ENCODE measurements at places on chromosomes 1 and 21.

- peak; percentile 55 for DNase-seq
These were observed at the start of gene FRRS1 for GRCh38 chr1:99766378-99766800. Gene FRRS1, minus strand, starts transcription at chr1:99766635. Its CDS starts 17,867 bp downstream, at chr1:99748768.

DNA sequence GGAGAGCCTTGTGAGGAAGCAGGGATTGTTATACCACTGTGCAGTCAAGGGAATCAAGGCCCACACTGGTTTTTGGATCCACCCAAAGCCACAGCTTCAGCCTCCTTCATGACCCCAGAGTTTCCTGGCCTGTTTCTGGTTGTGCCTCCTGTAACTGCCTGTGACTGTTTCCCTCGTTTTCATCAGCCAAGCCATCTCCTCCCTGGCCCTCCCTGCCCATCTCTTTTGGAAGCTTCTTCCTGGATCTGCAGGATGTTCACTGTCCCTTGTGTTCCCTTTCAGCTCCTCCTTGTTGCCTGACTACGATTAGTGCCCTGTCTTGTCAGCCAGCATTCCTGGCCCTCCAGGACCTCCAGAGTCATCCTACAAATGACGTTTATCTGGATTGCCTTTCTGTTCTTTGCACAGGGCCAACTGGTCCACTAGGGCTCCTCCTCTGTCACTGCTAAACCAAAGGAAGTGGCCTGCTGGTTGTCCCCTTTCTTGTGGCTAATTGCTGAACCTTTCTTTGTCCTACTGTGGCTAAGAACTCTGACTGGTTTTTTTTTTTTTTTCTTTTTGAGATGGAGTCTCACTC, 17.9 kb downstream of the SFT2D2 start:
- peak; percentile 41 for DNase-seq

DNA sequence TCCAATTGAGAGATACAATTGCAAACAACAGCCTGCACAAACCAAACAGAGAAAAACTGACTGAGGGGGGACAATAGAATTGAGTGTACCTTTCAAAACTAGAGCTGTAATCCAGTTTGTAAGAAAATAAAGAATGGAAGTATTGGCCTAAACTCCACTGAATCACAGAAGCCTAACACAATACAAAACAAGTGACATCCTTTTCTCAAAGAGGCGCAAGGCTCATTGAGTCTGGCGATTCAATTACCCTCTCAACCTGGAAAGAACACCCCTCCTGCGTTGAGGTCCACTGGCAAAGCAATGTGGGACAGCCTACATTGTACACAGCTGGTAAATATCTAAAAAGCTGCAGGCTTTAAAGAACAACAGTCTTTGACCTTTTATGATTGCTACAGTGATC, 182.6 kb downstream of the DPYD start:
- no peak for DNase-seq

DNA sequence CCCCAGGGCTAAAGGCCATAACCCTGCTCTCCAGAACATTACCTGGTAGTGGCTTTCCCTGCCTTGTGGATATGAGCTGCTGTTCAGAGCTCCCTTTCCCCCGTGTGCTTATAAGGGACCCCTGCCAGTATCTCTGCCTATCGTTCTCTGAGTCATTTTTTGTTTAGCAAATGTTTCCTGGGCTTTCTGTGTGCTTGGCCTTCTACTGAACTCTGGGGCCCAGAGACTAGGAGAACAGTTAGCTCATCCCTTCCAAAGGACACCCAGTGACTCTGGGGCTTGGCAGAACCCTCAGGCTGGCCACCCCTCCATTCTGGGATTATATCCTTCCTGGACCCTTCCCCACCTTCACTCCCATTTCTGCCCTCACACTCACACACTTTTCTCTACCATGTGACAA, 80.8 kb upstream of the POU3F1 start:
- no peak for DNase-seq

- no peak for DNase-seq
These were observed 47.7 kb downstream of the ZNF644 start for GRCh38 chr1:90973897-90974798.

DNA sequence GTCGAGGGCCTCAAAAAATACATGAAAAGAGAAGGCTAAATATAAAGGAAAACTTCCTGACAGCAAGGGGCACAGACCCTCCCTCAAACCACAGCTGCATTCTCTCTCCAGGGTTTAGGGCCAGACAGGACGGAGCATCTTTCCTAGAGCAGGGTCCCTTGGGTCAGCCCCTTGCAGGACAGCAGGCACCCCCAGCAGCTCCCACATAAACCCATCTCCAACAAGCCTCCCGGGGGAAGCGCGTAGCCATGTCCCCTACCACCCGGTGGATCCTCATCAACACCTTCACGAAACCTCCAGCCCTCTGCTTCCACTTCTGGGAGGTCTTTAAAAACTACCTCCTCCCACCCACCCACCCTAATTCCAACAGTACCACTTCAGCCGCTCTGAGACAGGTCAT, 59.5 kb downstream of the CD46 start:
- DNase-seq = no peak

DNA sequence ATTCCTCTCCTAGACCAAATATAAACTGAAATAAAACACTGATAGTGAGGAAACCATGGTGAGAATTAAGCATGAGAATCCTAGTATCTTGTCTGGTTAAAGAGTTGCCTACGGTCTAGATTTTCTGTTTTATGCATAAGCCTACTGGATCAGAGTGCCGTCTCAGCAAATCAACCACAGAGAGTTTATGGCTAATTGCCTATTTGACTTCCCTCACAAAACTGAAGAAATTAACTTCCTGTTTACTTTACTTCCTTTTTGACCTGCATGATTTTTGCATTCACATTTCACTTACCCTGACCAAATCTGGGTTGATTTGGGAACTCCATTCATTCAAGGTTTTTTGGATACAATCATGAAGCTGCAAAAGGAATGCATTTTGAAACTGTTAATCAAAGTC, 5.0 kb downstream of the GCLM start:
- DNase-seq = no peak

GRCh38 chr1:162916407-162916806, 55.4 kb upstream of the CCDC190 start:
- no peak for DNase-seq

DNA sequence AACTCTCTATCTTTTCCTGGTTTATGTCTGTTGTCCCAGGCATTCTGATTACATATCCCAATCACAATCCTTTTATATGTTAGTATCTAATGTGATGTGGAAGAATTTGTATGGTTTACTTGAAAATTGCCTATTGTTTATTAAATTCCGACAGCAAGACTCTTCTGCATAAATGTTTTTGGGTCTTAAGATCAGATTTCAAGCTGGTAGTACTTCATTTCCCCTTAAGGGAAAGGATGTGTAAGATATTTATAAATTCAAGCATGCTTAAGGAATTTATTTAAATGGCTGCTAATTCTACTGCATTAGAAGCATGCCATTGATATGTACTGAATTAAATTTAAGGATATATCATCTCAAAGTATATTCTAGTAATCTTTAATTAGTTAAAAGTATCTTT, 20.4 kb upstream of the GPR88 start:
- no peak for DNase-seq

GRCh38 chr1:22457345-22457744, 5.7 kb downstream of the ZBTB40 start:
- no peak for DNase-seq

DNA sequence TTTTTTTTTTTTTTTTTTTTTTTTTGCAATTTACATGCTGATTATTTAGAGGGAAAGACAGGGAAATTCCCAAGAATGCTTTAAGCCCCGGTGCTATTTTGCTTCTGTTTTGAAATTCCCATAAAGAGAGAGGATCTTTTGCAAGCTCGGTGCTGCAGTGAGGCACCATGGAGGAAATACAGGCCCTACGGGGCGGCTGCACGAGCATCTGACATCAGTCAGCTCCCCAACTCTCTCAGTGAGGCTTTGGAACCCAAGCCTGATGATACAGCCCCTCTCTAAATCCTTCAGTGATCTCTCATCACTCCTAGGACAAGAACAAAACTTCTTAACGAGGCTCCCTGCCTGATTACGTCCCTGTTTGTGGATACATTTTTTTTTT, 791 bp upstream of the CHI3L1 start:
- no peak for DNase-seq

DNA sequence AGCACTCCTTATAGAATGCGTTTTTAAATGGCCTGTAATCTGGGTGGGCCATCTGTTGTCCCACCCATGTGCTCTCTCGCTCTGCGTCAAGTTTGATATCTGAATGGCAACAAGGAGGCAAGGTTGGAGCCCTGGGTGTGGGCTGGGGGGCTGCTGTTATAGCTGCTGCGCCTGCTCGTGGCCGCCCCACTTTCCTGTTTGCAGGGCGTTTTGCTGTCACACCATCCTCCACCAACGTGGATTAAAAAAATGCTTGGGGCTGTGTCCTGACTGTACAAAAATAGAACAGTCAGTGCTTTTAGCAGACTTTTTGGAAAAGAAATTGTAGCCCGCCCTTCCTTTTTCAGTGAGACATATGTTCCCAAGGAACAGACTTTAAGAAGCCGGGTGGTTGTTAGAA, 25.4 kb downstream of the UMODL1 start:
- no peak for DNase-seq

DNA sequence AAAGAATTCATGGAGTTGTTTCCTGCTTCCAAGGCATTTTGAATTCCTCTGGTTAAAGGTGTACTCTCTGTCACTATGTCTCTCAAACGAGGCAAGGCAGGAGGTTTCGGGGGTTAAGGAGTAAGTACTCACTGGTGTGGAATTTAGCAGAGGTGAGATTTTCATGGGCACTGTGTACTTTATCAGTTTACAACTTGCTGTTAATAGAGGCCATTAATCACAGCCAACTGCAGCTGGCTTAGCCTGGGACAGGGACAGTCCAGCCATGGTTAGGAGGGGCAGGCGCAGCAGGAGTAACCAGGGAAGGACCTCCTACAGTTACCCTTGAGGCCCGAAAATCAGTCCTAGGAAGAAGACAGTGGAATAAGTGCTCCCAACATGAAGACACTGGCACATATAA, 18.1 kb upstream of the TMEM9 start:
- DNase-seq = no peak

- DNase-seq = no peak
These were observed 17.4 kb downstream of the TNFRSF1B start for GRCh38 chr1:12184008-12184681.

GRCh38 chr1:30572192-30572591, 151.2 kb downstream of the MATN1 start:
- DNase-seq = no peak

GRCh38 chr21:37886120-37886519, 30.1 kb downstream of the KCNJ6 start:
- no peak for DNase-seq

DNA sequence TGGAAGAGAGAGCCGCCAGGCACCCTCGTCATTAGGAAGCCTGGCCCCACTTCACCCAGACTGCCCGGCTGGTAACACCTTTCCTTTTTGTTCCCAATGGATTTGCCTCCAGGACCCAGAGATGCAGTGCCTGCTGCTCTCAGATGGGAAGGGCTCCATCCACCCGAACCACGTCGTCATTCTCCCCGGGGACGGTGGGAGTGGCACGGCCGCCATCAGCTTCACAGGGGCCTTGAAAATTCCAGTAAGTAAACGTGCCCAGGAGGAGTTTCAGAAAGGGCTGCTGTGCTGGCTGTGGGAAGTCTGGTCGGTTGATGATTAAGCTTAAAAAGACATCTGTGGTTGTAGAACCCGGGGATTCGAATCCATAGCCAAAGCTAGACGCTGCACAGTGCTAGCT, 45.2 kb downstream of the SLC37A1 start:
- no peak for DNase-seq

DNA sequence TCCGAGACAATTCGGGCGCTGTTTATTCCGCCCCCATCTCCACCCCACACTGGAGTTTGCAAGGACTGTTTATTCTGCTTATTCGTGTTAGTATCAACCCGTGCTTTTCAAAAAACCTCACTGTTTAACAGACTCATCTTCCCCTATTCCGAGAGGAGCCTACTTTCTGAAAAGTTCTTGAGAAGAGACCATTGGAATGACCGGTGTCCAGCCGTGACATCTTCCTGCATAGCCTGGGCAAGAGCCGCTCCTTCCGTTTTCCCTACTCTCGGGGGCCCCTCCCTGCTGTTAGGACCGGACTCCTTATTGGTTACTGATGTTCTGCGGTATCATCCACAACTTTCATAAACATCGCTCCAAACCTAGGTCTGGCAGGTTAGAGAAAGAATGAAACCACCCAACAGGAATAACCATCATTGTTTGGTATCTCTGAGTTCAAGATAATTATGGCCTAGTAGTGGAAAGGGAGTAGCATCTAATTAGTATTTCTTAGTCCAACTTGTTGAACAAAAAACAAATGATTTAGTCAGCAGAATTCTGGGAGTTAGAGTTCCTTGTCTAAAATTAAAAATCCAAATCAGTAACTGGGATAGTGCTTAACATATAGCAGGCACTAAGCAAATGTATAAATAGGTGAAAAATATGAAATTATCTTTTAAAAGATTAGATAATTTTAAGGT, 837 bp downstream of the STXBP3 start:
- peak; percentile 9 for DNase-seq

- no peak for DNase-seq
These were observed 24.7 kb upstream of the IGSF5 start for GRCh38 chr21:39720126-39720778.

DNA sequence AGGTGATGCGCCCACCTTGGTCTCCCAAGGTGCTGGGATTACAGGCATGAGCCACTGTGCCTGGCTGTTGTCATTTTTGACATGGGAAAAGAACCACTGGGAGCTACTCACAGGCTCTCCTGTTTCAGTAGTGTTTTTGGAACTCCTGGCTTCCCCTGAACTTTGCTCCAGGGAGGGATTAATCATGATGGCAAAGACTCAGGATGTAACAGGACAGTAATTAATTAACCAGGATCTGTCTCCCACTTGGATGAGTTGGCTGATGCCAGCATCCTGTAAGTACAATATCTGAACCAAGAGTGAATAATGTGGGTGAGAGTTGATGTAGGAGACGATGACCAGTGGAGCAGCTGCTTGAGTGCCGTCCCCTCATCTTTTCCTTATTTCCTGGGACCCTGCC, 4.9 kb downstream of the SFT2D2 start:
- DNase-seq = no peak

DNA sequence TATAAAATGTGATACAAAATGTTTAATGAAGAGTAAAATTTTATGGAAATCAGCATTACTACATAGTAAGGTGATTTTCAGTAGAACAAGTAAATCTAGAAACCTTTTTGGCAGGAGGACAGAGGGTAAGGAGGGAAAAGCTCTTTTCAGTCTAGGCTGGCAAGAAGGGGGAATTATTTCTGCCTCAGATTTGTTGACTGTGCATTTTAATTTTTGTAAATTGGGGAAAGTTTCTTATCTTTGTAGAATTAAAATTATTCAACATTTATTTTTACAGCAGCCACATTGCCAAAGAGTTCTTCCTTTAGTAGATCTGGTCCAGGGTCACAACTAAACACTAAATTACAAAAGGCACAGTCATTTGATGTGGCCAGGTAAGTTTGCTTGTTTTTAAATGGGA, 109.2 kb downstream of the ITSN1 start:
- DNase-seq = no peak

Data from stimulated activated effector memory CD8-positive, alpha-beta T cell treated with anti-CD3 and anti-CD28 coated beads, Interleukin-12 subunit alpha, Interleukin-12 subunit beta, amount 100 ng/mL, for 72 hours (primary cell).